ENCODE measurements at places on chromosomes 4 and X.
A peak's percentile ranks its signal among the peaks of the same experiment; 100 is the strongest.

DNA sequence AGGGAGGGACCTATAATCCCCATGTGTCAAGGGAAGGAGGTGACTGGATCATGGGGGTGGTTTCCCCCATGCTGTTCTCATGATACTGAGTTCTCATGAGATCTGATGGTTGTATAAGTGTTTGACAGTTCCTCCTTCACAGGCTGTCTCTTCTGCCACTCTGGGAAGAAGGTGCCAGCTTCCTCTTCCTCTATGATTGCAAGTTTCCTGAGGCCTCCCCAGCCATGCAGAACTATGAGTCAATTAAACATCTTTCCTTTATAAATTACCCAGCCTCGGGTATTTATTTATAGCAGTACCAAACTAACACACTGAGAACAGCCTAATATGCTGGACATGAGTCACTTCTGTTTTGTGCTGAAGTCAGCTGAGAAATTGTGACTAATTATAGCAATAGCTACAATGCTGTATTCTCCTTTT is 656.9 kb upstream of the CPEB2 start:
- DNase-seq = no peak

DNA sequence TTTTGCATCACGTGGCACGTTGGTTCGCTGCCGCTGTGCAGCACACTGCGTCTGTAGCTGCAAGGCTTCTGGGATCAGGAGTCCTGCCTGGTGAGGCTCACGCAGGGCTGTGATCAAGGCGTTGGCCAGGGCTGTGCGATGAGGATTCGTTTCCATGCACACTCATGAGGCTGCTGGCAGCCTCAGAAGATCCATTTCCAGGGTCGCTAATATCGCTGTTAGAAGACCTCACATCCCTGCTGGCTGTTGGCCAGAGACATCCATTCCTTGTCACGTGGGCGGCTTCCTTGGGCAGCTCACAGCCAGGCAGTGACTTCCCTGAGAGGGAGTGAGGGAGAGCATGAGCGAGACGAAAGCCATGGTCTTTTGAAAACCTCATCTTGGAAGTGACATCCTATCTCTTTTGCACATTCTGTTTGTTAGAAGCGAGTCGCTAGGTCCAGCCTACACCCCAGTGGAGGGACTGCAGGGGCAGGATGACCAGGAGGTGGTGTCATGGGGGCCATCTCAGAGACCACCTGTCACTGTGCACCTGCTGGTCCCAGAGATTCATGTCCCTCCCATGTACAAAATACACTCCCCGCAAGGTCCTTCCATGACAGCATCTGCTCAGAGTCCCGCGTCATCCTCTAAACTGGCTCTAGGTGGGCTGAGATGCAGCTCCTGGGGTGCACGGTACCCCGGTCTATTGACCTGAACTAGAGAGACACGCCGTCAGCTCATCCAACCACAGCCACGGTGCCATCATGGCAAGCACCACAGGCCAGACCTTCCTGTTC is 12.2 kb downstream of the RGS12 start:
- DNase-seq = no peak

DNA sequence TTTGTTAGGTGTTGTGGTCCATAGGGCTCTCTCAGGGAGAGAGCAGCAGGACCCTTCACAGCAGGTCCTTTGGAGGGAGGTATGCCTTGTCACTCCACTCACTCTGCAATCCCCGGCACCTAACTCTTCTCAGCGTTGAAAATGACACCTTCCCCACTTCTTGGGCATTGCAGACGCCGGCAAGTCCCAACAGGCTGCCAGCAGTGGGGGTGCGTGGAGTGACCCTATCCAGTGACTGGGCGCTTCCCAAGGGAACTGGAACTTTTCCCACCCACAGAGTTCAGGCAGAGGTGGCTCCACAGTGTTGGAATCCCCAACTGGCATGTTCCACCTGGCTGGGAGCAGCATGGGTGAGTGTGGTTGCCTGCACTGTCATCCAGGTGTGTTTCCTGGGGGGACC is 705.1 kb upstream of the FRG1 start:
- DNase-seq = no peak

- no peak for DNase-seq
Observed at GRCh38 chr4:182698212-182698611, 219.0 kb downstream of the DCTD start.

DNA sequence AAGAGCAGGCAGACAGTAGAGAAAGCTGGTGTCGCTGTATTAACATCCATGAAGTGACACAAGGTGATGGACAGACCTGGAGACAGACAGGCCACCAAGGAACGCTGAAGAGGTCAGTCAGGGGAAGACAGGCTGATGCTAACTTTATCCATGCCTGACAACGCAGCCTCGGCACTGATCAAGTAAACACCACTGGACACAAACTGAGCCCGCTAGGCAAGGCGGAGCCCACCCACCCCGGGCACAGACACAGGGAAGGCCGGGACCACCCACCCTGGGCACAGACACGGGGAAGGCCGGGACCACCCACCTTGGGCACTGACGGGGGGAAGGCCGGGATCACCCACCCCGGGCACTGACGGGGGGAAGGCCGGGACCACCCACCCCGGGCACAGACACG is 18.8 kb downstream of the PPP2R3B start:
- no peak for DNase-seq

GRCh38 chr4:23779839-23780238 is 110.0 kb downstream of the PPARGC1A start:
- no peak for DNase-seq

DNA sequence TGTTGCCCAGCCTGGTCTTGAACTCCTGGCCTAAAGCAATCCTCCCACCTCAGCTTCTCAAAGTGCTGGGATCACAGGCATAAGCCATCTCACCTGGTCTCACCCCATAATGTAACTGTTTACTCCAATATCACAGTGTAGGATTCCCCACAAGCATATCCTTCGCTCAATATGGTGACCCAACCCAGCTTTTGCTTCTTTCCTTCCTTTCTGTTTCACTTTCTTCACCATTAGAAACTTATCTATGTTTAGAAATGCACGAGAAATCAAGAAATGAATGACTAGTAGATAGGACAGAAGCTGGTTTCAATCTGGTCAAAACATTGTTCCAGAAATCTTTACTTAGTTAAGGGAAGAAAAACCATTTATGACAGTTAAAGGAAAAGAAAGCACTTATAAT is 18.9 kb downstream of the TSPAN5 start:
- DNase-seq = peak; percentile 46

DNA sequence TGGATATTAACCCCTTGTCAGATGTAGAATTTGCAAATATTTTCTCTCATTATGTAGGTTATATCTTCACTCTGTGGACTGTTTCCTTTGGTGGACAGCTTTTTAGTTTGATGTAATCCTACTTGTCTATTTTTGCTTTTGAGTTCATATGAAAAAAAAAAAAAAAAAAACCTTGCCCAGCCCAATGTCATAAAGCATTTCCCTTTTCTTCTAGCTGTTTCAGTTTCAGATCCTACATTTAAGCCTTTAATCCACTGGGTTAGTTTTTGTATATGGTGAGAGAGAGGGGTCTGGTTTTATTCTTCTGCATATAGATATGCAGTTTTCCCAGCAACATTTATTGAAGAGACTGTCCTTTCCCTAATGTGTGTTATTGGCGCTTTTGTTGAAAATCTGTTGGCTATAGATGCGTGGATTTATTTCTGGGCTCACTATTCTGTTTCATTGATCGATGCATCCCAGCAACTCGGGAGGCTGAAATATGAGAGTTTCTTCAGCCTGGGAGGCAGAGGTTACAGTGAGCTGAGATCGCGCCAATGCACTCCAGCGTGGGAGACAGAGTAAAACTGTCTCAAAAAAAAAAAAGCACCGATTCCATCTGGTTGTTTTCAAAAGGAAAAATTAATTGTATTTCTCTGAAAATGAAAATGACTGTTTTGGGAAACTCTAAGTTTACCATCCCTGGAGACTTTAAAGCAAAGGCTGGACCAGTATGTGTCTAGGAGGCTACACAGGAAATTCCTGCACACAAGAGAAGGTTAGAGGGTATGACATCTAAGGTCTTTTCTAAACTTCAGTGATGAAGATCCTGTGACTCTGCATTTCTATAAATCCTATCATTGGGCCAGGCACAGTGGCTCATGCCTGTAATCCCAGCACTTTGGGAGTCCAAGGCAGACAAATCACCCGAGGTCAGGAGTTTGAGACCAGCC is 35.6 kb downstream of the STEEP1 start:
- DNase-seq = no peak

- DNase-seq = no peak
Observed at GRCh38 chr4:48623182-48623780, 133.2 kb downstream of the ZAR1 start.

DNA sequence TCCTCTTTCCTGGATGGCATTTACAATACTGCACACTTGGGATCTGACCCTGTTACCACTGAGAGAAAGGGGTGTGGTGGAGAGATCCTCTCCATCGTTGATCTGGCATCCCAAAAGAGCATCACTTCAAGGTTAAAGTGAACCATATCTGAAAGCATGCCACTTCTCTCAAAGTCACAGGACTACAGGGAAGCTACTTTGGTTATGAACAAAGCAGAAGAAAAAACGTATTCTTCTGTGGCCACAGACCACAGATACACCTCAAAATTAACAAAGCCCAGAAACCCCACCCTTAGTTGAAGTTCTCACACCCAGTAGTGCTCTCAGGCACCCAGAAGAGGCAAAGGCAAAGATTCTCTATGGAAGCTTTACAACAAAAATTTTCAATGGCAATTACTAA is 108.3 kb downstream of the JADE1 start:
- DNase-seq = no peak

- no peak for DNase-seq
Observed at GRCh38 chr4:10336471-10336870, 120.8 kb downstream of the ZNF518B start.

- DNase-seq = peak; percentile 91
Observed at GRCh38 chrX:18886344-18887161, 97.4 kb downstream of the PHKA2 start.

DNA sequence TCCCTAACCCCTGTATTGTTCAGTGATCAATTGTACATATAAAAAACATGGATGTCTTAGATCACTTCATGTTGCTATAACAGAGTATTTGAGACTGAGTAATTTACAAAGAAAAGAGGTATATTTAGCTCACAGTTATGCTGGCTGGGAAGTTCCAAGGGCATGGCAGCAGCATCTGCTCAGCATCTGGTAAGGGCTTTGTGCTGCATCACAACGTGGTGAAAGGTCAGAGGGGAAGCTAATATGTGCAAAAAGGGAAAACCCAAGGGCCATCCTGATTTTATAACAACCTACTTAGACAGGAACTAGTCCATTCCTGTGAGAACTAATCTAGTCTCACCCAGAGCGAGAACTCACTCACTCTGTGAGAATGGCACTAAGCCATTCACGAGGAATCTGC is 128.2 kb upstream of the OTUD4 start:
- no peak for DNase-seq

- no peak for DNase-seq
Observed at GRCh38 chr4:98521486-98521885, 136.9 kb downstream of the TSPAN5 start.

DNA sequence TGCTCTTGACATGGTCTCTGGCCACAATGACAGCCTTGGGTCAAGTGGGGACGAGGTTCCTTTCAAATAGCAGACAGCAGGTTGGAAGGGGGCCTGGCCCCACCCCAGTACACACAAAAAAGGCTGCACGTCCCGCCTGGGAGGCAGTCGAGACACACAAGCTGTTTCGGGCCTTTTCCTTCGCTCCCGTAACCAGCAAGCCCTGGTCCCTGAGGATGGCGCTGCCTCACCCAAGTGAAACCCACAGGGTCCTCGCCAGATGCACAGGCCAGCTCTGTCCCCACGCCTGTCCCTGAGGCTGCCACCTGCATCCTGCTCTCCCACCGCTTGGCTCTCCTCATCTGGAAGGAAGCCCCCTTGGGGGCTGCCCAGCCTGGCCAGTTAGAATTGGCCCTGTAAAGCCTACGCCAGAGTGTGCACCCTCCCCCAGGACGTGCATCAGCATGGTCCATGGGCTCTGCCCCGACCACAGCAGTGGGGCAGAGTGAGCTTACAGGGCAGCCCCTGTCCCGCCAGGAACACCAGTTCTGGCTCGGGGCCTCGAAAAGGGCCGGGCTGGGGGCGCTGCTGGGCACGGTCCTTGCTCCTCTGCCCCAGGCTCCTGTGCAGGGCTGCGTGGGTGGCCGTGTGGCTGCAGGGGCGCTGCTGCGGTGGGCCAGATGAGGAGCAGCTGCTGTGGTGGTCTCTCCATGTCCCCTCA is 2.0 kb downstream of the CPLX1 start:
- no peak for DNase-seq

- DNase-seq = no peak
Observed at GRCh38 chrX:74511704-74512103, 90.4 kb downstream of the SLC16A2 start.

Data from RPMI8226 (cell line).